ENCODE measurements at places on chromosomes 5 and 9.

DNA sequence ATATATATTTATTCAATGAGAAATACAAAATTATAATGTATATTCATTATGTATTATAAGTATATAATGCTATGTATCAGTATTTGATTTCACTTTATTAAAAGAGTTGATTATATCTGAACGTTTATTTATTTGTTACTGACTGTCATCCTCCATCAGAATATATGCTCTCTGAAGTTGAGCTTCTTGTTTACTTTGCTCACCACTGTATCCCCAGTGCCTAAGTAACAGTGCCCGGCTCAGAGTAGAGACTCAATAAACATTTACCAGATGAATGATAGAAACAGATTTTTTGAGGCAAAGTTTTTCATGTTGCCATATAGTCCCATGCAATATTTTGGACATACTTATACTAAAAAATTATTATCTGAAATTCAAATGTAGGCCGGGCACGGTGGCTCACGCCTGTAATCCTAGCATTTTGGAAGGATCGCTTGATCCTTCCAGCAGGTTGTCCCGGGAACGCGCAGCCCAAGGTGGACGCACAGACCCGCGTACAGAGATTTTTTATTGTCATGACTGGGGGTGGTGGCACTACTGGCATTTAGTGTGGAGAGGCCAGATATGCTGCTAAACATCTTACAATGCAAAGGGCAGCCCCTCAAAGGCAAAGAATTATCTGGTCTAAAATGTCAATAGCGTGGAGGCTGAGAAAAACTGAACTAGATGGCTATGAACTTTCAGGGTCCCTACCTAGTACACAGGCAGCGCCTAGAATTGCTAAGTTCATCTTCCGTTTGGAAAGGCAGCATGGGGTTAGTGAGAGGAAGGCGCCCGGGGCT, 761 bp upstream of the DNAJC25 start:
- ATAC-seq = peak; percentile 52

DNA sequence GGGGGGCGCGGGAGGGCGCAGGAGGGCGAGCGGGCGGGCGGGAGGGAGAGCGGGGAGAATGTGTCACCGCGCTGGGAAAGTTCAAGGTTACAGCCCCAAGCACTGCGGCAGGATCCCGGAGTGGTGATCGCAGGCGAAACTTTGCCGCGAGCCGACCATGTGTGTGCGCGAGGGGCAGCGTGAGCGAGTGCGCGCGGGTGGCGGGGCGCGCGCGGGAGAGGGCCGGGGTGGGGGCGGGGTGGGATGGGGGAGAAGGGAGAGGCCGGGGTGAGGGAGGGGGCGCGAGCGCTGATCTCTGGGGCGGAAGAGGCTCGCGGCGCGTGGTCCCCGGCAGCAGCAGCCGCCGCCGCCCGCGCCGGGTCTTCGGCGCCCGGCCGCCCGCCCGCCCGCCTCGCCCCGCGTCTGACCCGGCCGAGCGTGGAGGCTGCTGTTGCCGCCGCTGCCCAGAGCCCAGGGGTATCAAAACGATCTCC, at the start of gene NFIB:
TSS of gene NFIB (minus strand) at position 191 of the 473 bp plus-strand sequence. CDS start 630 bp downstream, outside the sequence.
- ATAC-seq = no peak

- ATAC-seq = no peak
These were observed 60.2 kb upstream of the SLC25A51 start for GRCh38 chr9:37963936-37964739.

GRCh38 chr9:128819716-128820664, 1.7 kb downstream of the ENDOG start:
- ATAC-seq = no peak

DNA sequence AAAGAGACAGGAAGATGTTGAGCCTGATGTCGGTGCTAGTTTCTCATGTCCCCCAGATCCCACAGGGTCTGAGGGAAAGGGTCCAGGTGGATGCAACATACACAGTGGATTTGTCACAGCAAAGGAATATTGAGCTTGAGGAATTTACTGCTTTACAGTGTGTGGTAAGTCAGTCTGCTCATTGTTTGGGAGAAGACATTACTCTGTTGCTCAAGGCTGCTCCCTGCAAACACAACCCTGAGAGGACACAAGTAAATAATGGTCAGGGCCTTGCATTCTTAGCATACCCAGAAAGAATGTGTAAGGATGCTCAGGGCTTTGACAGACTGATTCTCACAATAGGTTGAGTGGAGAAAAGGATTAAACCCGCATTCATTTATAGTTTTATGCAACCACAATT, 7.3 kb upstream of the MAN2A1 start:
- no peak for ATAC-seq

GRCh38 chr5:30874241-30875034, 319.0 kb upstream of the CDH6 start:
- ATAC-seq = no peak

DNA sequence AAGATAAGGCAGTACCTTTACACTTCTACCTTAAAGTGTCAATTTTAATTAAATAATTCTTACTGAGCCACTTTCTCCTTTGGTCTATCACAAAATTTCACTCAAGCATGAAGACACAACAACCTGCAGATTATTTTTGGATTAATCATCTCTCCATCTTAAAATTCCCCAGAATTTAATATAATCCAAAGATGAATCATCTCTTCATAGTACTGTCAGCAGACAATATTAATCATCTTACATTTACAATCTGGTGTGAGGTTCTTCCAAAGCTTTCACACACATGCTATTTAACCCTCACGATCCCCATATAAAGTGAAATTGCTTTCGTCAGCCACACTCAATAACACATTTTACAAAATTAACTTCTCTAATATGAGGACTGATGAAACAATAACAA, 43.0 kb downstream of the LHFPL2 start:
- no peak for ATAC-seq

DNA sequence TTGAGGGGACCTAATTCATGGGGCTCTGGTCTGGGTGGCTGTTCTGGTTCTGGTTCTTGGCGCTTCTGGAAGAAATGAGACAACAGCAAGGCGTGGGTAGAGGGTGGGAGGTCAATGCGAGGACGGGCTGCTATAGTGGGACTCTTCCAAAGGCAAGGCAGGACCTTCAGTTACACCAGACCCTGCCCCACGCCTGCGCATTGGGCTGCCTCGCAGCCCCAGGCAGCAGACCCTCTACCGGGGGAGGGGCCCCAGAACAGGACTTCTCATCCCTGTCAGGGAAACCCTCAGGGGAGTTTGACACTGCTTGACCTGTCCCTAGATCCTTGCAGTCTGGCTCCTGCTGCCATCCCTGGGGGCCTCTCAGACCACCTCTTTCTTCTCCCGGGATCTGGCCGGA, 18.5 kb downstream of the CCDC69 start:
- ATAC-seq = no peak

DNA sequence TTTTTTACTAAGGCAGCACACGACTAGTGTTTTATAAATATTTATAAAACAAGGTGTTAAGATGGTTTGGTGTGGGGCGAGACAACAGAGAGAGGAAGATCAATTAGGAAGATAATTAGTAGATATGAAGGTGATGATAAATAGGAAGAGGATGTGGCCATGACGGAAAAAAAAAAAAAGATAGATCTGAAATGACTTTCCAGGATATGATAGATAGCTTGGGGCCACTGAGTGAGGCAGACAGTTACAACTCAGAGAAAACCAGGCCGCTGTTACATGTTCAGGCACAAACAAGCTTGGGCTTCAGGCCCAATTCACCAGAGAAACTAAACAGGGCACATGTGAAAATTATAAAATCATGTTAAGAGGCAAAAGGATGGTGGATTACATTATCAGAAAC, 43.2 kb downstream of the KIAA0825 start:
- no peak for ATAC-seq

- no peak for ATAC-seq
These were observed 142.1 kb downstream of the MED10 start for GRCh38 chr5:6236170-6236793.

DNA sequence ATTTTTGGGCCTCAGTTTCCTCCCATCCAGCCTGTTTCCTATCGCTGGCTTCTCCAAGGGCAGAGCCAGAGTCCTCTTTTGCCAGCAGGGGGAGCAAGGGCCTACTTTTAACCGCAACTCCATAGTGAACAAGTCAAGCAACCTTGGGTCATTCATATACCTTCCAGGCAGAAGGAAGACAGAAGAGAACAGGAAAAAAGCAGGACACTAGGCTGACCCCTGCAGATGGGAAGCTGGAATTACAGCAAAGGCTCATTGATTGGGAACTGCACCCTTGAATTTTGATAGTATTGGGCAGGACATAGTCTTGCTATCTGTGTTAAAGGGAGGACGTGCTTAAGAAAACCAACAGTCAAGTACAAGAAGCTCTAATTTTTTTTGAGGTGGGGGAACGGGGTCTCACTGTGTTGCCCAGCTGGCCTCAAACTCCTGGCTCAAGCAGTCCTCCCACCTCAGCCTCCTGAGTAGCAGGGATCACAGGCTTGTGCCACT, 30.1 kb downstream of the QRFP start:
- ATAC-seq = no peak

All from stimulated activated memory B cell treated with anti-CD40 and anti-IgM and Interleukin-4, amounts not matched to agents 10 μg/mL and 1 μg/mL and 100 μg/mL, for 72 hours (primary cell).